Muscle of arm (tissue), 14 donors: ENCODE measurements at places on chromosomes 2 and 18. TPM values are rescaled to one million over a fixed set of nuclear protein-coding genes. Genes with fewer than 3 reads are reported as not detected.
A peak's percentile ranks its signal among the peaks of the same experiment; 100 is the strongest.

DNA sequence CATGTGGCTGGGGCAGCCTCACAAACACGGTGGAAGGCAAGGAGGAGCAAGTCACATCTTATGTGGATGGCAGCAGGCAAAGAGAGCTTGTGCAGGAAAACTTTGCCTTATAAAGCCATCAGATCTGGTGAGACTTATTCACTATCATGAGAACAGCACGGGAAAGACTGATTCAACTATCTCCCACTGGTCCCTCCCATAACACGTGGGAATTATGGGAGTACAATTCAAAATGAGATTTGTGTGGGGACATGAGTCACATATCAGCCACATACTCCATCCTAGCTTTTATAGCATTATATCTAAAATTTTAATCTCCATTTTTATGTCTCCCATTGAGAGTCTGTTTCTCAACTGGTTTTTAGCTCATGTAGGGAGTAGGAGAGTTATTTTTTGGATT lies 45.7 kb downstream of the ICOS start:
- no peak for DNase-seq

DNA sequence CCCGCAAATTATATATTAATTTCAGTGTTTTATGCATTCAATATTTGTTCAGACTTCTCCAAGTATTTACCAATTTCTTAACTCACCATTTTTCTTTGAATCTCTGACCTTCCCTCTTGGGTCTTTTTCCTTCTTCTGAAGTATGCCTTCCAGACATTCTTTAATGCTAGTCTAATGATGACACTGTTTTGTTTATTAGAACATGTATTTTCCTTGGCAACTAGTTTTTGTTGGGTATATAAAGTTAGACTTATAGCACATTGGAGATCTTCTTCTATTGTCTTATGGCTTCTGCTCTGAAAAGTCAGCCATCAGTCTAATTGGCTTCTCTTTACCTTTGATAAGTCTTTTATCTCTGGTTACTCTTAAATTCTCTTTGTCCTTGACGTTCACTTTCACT lies 423.2 kb upstream of the NRP2 start:
- no peak for DNase-seq

- peak; percentile 91 for DNase-seq
These were observed at the start of gene SCN7A for GRCh38 chr2:166494140-166494624. Gene SCN7A (minus strand): TSS chr2:166494249. CDS start chr2:166477696, 16,553 bp downstream.

GRCh38 chr2:122525336-122525735 lies 769.9 kb downstream of the TSN start:
- no peak for DNase-seq

DNA sequence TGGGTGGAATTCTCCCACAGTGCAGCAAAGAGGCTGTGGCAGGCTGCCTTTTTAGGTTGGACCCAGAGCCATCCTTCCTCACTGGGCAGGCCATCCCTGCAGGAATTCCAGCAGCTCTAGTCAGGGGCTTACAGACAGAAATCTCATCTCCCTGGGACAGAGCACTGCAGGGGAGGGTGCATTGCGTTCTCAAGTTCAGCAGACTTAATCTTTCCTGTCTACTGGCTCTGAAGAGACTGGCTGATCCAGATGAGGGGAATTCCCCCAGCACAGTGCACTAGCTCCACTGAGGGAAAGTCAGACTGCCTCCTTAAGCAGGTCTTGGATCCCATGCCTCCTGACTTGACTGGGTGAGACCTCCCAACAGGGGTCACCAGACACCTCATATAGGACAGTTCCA lies 899.7 kb upstream of the VRK2 start:
- DNase-seq = no peak

C1QL2 gene
- not detected for polyA plus RNA-seq
